ENCODE measurements at places on chromosomes 5 and 9.

DNA sequence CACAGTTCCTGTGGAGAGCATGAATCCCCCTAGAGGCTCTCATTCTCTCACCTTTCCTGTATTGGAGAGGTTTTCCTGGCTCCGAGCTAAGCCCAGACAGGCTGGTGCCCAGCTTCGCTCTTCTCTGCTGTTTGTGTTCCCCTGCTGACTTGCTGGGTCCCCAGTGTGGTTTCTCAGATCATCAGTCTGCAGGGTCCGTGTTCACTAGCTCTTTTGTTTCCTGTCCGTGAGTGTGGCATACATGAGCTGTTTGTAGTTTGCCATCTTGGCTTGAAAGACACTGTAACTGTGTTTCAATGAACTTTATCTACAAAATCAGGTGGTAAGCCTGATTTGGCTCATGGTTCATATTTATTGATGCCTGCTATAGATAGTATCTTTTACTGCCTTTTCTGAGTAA is 23.8 kb downstream of the LOX start:
- DNase-seq: no peak

GRCh38 chr9:81789721-81790120 is 100.4 kb upstream of the TLE1 start:
- DNase-seq: no peak

DNA sequence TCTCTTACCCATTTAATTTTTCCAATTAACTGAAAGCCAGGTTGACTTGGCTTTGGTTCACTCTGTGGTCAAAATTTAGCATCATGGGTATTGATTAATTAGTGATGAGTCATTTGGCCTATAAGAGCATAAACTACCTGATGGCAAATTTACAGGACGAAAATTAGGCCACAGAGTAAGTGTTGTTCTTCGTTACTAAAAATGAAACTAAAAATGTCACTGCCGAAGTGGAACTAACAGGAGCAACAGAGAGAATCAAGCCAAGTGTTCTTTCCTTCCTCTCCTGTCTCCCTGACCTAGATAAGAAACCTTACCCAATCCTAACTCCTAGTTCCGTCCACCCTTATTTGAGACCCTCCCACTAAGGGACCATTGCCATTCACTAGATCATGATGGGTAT is 176.9 kb downstream of the RAB3C start:
- no peak for DNase-seq

- DNase-seq: no peak
Observed at GRCh38 chr5:180290568-180291233, 1.2 kb downstream of the MAPK9 start.

Measured in T-helper 9 cell (primary cell).